Stimulated activated CD8-positive, alpha-beta memory T cell treated with anti-CD3 and anti-CD28 coated beads, Interleukin-7, amount 100 ng/mL, for 4 hours (primary cell): ENCODE measurements at places on chromosomes 11 and 22.

DNA sequence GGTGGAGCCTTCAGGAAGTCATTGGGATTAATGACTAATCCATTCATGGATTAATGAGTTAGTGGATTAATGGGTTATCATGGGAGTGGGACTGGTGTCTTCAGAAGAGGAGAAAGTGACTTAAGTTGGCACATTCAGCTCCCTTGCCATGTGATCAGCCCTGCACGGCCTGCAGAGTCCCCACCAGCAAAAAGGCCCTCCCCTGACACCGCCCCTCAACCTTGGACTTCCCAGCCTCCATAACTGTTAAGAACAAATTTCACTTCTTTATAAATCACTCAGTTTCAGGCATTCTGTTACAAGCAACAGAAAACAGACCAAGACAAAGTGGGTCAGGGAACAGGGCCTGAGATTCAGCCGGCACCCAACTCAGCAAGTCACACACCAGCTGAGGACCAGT lies 85.3 kb downstream of the MICAL3 start:
- no peak for DNase-seq

DNA sequence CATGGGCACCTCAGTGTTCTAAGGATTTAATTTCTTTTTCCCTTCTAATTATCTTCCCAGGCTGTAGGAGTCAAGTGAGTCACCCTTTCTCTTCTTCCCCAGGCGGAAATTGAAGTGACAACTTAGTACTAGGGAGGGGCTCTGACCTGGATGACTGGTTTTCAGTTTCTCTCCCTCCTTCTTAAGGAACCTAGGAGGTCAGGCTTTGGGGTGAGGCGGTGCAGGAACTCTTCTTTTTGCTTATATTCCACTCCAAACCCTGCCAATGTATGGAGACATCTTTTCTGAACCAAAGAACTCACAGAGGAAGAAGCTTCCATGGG lies 12.6 kb downstream of the ZDHHC5 start:
- no peak for DNase-seq

DNA sequence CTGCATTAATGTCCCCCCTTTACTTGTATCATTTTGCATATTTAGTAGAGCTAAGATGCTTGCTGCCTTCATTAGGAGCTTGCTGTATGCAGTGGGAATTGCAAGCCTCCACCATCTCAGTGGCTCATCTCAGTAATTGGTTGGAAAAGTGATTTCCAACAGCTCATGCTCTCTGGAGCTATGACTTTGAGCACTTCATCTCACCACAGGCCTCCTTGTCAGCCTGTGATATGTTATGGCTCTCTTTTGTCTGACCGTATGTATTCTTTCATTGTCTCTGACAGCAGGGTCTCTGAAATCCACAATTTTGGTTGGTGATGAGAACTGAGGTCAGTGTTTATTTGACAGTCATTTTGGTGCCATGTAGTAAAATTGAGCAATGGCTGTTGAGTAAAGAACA lies 345.1 kb downstream of the FAT3 start:
- DNase-seq, result no peak

- DNase-seq, result no peak
These were observed 58.3 kb upstream of the EMID1 start for GRCh38 chr22:29147331-29147899.

DNA sequence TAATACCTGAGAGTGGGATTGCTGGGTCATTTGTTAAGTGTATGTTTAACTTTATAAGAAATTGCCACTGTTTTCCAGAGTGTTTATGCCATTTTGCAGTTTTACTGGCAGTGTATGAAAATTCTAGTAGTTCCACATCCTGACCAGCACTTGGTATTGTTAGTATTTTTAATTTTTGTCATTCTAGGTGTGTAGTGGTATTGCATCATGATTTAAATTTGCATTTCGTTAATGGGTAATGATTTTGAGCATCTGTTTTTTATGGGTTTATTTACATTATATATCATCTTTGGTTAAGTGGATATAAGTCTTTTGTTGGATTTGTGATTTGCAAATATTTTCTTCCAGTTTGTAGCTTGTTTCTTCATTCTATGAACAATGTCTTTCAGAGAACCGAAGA lies 34.7 kb downstream of the PDE3B start:
- no peak for DNase-seq

DNA sequence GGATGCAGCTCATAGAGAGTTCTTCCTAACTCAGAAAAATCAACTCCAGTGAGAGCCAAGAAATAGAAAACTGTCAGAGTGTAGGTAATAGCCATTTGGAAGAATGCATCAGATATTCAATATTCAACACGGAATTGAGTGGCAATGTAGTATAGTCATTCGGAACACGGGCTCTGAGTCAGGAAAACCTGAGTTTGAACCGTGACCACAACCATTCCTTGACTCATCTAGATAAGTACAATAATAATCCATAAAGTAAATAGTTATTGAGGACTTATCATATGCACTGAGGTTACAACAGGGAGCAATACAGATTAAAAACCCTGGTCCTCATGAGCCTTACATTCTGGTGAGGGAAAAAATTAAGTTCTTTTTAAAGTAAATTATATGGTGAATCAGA lies 62.6 kb upstream of the PHF21A start:
- DNase-seq, result no peak

- no peak for DNase-seq
These were observed 158.4 kb downstream of the TEAD1 start for GRCh38 chr11:12832480-12833224.

DNA sequence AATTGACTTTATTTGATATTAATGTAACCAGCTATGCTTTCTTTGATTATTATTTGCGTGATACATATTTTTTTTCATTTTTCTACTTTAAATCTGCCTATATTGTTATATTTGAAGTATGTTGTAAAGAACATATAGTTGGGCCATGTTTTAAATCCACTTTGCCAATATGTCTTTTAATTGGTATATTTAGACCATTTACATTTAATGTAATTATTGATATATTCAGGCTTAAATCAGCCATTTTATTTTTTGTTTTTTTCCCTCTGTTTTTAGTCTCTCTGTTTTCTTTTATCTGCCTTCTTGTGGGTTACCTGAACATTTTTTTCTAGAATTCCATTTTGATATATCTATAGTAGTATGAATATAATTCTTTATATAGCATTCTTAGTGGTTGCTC lies 55.9 kb downstream of the ADAMTS15 start:
- no peak for DNase-seq

GRCh38 chr11:16856022-16856471 lies 117.6 kb downstream of the C11orf58 start:
- no peak for DNase-seq

DNA sequence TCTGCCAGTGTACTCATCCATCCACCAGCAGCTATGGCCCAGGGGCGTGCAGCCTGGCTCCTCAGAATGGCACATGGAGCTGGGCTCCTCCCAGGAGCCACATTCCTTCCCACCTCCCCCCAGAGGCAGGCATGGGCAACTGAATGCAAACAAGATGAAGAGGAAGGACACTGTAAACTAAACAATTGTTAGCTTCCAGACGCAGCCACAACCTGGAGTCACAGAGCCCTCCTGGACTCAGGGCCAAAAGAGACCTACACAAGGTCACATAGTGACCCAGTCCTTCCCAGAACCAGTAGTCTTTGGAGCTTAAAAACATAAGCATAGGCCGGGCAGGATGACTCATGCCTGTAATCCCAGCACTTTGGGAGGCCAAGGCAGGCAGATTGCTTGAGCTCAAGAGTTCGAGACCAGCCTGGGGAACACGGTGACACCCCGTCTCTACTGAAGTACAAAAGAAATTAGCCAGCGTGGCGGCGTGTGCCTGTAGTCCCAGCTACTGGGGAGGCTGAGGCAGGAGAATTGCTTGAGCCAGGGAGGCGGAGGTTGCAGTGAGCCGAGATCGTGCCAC lies 30.7 kb upstream of the CLDN5 start:
- DNase-seq, result no peak

GRCh38 chr11:68649851-68650555 lies 34.3 kb upstream of the GAL start:
- no peak for DNase-seq

- no peak for DNase-seq
These were observed 73.2 kb downstream of the DBX1 start for GRCh38 chr11:20087118-20087521.

DNA sequence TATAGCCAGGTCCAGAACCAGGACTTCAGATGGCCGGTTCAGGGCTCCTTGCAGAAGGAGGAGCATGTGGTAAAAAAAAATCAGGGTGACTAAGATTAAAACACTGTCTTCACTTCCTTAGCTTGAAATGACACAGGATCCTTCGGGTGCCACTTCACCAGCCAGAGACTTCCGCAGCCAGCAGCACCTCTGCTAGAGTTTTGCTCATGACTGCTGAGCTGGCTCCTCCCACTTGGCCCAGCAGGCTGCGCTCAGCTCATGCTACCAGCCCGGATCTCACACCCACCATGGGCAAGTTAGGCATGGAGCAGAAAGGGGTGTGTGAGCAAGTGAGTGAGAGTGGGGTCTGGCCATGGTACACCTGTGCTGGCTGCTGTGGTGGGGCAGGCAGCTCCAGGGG lies 6.6 kb upstream of the MS4A18 start:
- DNase-seq, result no peak

GRCh38 chr11:18471995-18472394 lies 16.3 kb downstream of the LDHAL6A start:
- DNase-seq, result no peak

DNA sequence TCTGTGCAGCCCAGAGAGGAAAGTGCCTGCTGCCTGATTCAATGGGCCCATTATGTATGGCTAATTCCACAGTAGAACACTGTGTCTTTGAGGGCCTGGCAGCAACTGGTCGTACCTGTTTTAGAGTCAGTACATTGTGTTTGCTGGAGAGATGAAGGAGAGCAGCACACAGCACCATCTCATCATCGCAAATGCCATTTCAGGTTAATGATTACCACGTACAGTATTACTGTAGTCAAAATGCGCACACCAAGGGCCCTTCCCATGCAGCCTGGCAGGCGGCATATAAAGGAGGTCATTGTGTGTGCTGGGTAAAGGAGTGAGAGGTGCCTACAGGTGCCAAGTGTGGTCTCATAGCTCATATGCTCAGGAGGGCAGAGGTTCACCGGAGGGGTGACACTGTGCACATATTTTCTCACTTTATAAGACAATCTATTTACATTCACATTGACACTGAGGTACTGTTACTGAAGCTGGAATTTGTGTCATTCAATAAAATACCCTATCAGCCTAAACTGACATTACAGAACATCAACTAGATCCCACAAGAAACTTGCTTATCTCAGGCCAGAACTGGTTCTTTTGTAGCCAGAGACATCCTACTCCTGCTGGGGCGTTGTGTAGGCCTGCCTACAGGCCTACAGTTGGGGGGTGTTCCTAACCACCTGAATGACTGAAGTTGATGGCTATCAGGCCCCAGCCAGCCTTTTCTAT lies 90.4 kb downstream of the APIP start:
- no peak for DNase-seq

DNA sequence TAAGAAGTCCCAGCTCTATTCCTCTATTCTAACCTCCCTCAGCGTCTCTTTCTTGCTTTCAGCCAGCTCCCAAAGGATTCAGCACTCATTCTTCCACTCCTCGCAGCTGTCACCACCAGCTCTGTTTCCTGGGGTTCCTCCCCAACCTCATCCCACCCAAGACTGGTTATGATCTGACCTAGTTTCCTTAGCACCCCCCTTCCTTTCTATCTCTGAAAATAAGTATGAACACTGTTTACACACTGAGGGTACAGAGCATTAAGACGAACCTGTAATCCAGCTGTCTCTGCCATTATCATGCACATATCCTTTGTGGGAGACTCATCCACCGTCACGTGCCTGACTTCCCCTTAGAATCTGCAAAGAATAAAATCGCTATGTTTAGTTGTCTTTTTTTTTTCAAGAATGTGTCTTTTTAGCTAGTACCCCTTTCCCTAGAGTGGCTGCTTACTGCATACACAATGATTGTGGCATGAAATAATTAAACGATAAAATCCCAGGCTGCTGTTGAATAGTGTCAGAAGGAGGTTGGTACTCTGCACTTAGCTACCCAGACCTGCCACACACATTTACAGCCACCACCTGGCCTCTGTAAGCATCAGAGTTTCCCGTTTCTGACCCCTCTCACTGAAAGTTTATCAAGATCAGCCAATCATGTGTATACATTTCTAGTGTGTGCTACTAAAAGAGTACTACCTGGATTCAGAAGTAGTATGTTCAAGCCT lies 26.9 kb upstream of the CSTF3 start:
- DNase-seq, result no peak

- DNase-seq, result no peak
These were observed 37.7 kb downstream of the OR4C45 start for GRCh38 chr11:50070389-50070788.
